Caki2 (cell line): ENCODE measurements at places on chromosomes 11 and 22. TPM values are rescaled to one million over a fixed set of nuclear protein-coding genes. Genes with fewer than 3 reads are reported as not detected.
A peak's percentile ranks its signal among the peaks of the same experiment; 100 is the strongest.

- DNase-seq = no peak
Observed at GRCh38 chr22:25370322-25370721, 150.9 kb downstream of the CRYBB2 start.

- DNase-seq = peak; percentile 5
Observed at GRCh38 chr11:103202048-103202651, 92.9 kb downstream of the DYNC2H1 start.

DNA sequence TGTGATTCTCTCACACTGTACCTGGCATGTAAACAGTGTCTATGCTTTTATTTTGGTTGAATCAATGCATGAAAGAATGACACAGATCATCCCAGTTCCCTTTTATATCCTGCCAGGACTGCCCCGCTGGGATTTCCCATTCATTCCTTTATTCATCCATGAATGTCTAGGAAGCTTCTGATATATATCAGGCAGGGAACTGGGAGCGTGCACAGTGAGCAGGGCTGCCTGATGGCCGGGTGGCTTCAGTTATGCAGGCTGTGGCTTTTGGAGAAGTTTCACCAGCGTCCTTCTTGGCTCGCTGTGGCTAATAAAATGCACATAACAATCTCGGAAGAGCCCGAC lies 789.0 kb downstream of the TBC1D22A start:
- DNase-seq = no peak

DNA sequence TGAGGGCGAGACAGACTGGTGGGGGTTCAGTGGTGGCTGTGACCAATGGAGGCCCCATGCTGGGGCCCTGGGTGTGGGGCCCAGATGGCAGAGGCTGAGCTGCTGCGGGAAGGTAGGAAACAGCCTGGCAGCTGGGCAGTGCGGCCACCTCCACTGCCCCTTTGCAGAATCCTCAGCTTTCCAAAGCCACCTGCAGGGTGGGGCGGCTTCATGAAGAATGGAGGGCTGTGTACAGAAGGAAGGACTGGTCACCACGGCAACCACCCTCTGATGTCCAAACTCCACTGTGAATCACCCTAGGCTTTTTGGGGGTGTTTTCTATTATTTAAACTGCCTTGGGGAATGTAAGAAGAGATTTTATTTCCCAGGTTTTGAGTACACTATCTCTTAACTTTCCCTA lies 166.3 kb upstream of the NAV2 start:
- DNase-seq = no peak

GRCh38 chr11:33258631-33259205 lies 1.5 kb downstream of the HIPK3 start:
- DNase-seq = no peak

GRCh38 chr11:21494946-21495345 lies 697.9 kb upstream of the ANO5 start:
- DNase-seq = no peak

- DNase-seq = peak; percentile 38
Observed at GRCh38 chr11:117426297-117426685, 98.6 kb downstream of the CEP164 start.

DNA sequence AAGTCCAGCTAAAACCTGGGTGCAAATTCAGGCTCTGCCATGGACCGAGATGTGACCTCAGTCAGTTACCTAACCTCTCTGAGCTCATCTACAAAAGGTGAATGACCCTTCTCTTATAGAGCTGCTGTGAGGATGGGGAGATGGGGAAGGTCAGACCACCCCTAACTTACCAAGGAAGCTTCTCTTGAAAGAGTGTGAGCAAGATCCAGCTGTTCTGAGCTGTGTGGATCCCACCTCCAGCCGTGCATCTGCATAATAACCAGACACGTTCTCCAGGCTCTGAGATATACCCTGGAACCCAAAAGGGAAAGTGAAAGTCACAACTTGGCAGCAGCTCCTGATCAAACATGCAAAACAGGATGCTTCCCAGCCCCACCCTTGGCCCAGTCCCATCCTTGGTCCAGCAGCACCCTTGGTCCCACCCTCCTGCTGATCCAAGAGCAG lies at the start of gene APOL3:
APOL3 (minus strand) TSS at position 257 of the 444 bp plus-strand sequence. CDS start 11,700 bp downstream, outside the sequence.
- DNase-seq = no peak

- no peak for DNase-seq
Observed at GRCh38 chr11:126695293-126695692, 305.3 kb downstream of the KIRREL3 start.

GRCh38 chr11:86735451-86736290 lies 63.3 kb upstream of the ME3 start:
- no peak for DNase-seq

- no peak for DNase-seq
Observed at GRCh38 chr22:17732251-17732854, 41.9 kb downstream of the BID start.

GRCh38 chr22:29581799-29582198 lies 886 bp upstream of the NIPSNAP1 start:
- DNase-seq = no peak

- DNase-seq = no peak
Observed at GRCh38 chr11:22554221-22554620, 71.4 kb downstream of the FANCF start.

GRCh38 chr11:81331611-81332235 lies 1401.9 kb downstream of the FAM181B start:
- DNase-seq = no peak

- peak; percentile 51 for DNase-seq
Observed at GRCh38 chr11:116309446-116309845, 463.3 kb downstream of the BUD13 start.

DNA sequence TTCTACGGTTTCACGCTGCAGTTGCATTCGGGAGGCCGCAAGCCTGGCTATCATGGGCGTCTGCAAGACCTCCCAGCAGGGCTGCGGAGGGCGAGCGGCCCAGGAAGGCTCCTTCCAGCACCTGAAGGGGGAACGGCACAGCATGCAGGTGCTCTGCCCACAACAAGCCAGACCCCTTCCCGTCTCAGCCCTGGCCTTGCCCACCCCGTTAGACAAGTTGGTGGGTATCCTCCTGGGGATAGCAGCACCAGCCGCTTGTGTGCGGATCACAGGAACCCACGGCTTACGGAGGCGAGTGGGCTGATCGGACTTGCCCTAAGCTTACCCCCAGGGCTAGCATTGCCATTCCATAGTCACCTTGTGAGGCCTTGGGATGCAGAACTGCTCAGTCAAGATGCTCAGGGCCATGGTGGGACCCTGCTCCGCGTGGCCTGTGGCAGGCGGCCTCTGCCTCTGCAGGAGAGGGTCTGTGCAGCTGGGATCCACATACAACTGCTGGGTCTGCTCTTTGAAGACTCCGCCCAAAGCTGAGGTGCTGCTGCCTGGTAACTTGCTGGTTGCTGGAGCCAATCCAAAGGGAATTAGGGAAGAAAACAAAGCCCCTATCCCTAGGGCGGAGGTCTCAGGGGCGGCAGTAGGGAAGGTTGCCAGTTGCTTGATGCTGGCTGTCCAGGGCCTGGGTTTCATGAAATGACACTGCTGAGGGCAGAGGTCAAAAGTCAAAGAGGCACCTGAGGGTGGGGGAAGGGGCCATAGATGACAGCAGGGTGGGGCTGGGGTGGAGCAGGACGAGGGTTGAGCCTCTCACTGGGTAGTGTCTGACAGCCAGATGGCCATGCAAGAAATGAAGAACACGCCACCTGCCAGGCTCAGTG lies 1.4 kb upstream of the OSBPL5 start:
- DNase-seq = no peak

DNA sequence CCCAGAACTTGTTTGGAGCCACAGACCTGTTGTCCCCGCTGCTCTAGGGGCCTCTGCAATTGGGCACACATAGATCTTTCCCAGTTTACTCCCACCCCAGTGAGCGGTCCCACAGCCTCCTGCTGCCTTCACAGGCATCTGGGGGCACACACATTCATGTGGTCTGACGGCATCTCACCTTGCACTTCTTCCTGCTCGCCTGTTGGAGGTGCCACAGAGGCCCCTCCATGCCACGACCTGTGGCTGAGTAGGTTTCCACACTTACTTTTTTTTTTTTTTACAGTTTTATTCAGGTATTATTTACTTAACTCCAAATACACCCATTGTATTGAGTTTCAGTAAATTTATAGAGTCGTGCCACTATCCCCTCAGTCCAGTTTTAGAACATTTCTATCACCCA lies 68.9 kb upstream of the SEPTIN5 start:
- DNase-seq = no peak

GRCh38 chr22:37643225-37643847 lies 3.9 kb downstream of the SH3BP1 start:
- peak; percentile 65 for DNase-seq

GRCh38 chr11:74948546-74948897 lies 369 bp downstream of the XRRA1 start:
- no peak for DNase-seq

GRCh38 chr11:68680541-68681231 lies 3.7 kb upstream of the GAL start:
- DNase-seq = no peak

- no peak for DNase-seq
Observed at GRCh38 chr11:88414385-88414861, 76.9 kb upstream of the CTSC start.

DNA sequence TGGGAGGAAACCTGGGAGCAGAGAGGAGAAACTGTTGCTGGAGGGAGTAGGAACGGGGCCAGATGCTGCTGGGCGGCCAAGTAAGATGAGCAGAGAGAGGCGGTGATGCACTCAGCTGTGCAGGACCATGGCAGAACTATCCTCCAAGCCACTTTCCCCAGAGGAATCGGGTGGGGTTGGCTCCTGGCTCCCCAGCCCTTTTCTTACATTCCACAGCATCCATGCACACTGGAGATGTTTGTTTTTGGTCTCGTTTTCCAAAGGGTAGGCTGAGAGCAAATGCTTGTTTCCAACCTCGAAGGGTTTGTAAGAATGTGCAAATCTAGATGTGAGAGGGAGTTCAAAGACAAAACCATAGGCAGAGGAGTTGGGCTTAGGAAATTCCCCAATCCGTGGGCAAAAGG lies 73.2 kb downstream of the DBX1 start:
- no peak for DNase-seq

DNA sequence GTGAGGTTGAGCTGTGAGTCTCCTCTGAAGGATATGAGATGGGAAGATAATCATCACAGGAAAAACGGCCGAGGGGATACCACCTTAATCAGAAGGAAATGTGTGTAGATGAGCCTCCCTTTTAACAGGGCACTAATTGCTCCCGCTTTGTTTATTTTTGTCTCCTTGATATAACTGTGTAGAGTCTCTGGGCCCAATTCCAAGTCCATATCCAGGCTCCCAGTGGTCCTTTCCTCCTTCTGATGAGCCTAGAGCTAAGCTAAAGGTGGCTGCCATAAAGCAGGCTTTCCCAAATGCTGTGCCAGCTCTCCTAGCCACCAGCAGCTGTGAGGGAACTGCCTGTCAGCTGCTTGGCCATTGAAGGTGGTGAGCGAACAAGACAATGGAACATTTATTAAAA lies 17.1 kb upstream of the CCDC90B start:
- no peak for DNase-seq

Gene ELFN2
- total RNA-seq = 10.2 and 12.9 TPM in 2 replicates

Gene C22orf31
- not detected in 2 replicates for total RNA-seq

Gene IGHMBP2
- total RNA-seq = 2.1 and 9.8 TPM in 2 replicates

Gene PATE4
- total RNA-seq = not detected in 2 replicates

Gene ACTN3
- not detected in 2 replicates for total RNA-seq
